ENCODE measurements at places on chromosomes 6 and 20.

DNA sequence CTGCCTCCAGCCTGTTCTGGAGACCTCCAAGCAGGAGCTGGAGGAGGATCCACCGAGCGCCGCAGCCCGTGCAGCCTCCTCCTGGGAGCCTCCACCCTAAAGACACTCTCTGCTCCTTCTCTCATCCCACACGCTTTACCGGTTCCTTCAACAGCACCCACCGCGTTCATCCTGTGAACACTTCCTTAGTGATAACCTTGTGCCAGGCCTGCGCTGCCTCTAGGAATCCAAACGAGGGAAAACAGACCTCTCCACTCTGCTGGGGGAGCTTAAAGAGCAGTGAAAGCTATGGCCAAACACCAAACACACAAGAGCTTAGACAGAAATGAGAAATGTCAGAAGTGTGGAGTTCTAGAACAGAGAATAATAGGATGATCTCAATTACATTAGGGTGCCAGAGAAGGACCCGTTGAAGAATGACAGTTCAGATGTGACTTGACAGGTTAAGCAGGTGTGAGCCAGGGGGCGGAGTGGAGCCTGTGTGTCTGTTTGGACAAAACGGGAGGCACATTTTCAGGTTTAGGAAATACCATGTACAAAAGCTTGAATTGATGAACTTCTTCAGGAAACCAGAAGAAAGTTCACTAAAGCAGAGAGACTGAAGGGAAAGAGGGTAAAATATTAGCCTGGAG, 28.5 kb upstream of the HLA-DRB5 start:
- no peak for DNase-seq

DNA sequence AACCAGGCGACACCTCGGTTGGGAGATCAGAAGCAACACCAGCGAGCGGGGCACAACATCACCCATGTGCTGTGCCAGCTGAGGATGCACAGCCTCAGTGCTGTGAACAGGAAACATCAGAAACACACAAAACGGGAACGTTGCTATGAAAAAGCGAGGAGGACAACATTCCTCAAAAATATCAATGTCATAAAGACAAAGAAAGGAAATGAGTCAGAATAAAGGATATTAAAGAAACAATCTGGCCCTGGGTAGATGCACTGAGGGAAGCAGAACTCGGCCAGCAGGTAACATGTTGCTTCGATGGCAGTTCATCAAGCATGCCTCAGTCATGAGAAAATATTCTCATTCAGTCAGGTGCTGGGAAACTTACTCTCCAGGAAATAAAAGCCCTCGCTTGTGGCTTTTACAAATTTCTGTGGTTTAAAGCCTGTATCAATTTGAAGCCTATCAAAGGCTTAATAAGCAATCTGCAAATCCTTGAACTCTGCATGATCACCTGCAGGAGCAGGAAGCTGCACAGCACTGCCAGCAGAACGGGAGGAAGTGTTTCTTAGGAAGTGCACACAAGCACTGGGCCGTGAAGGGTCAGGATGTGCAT, 77.5 kb downstream of the GINS1 start:
- no peak for DNase-seq

- no peak for DNase-seq
Measured at GRCh38 chr6:35742842-35743241, 6.0 kb downstream of the ARMC12 start.

DNA sequence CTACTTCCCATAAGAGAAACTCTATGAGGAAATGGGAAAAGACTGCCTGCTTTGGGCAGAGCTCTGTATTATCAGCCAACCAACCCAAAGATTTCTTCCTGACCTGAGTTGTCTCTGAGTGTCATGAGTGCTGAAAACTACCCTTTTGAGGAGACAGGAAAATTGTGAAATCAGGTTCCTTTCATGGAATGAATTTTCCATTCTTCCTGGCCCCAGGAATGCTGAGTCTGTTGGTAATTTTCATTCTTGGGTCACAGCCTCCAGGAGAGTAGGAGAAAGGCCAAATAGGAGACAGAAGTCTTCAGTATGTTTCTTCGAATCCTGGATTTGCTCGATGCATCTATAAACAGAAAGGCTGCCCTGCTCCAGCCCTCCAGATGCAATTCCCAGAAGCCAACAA, 53.6 kb downstream of the SCML4 start:
- DNase-seq = no peak

- DNase-seq = no peak
Measured at GRCh38 chr6:119720160-119720559, 370.6 kb upstream of the MAN1A1 start.

Measured in omental fat pad (tissue), 4 donors.